ENCODE measurements at places on chromosomes 2 and 18. TPM values are rescaled to one million over a fixed set of nuclear protein-coding genes. Genes with fewer than 3 reads are reported as not detected.

RAD51AP2 gene
- not detected for total RNA-seq

TWIST2 gene
- 136 TPM for total RNA-seq

MAB21L4 gene
- total RNA-seq = not detected

GPR39 gene
- not detected for total RNA-seq

GBX2 gene
- not detected for total RNA-seq

- DNase-seq = no peak
Observed at GRCh38 chr18:58216071-58216481, 172.1 kb downstream of the NEDD4L start.

- no peak for DNase-seq
Observed at GRCh38 chr2:221153226-221153625, 418.9 kb downstream of the EPHA4 start.

DNA sequence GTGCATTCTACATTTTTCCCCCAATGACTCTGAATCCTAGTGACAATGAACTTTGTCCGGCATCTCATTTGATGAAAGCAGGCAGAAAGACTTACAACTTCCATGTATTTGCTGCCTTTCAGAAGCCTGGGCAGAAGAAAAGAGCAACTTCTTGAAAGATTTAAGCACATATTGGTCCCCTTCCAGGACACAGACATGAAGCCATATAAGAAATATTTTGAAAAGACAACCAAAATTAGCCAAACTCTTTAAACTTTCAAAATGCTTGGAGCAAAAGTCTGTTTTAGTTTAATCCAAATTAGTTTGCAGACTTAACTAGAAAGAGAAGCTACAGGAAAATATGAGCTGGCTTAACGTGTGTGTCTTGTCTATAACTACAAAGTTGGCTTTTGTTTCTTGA lies 492.5 kb downstream of the NR4A2 start:
- DNase-seq = no peak

DNA sequence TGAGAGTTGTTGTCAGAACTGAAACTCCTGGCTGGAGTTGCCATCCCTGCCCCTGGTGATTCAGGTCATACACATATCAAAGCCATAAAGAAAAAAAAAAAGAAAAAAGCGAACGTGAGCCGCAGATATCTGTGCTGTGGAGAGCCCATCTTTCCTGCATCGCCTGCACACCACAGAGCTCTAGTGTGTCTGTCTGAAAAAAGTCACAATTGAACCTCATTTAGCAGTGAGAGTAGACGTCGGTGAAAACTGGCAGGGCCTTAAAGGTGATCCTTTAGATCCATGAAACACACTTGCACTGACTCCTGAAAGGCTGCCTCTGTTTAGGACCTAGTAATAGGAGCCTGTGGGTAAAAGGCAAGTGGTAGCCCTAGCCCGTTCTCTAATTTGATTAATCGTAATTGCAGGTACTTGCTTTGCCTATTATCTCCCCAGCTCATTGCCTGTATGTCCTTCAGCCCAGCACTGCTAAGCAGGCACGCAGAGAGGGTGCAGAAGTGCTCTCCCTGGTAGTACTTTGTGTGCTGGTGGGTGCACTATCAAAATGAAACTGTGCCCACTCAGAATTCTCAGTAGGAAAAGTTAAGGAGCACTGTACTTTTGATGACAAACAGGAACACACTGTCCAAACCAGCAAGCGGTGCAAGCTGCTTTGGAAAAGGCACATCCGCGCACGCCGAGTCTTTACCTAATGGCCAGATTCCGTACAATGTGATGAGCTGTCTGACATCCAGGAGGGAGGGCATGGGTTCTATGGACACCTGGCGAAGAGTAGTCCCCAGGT lies 103.5 kb upstream of the ASB18 start:
- no peak for DNase-seq

- DNase-seq = no peak
Observed at GRCh38 chr2:44652701-44653100, 288.8 kb upstream of the SIX3 start.

DNA sequence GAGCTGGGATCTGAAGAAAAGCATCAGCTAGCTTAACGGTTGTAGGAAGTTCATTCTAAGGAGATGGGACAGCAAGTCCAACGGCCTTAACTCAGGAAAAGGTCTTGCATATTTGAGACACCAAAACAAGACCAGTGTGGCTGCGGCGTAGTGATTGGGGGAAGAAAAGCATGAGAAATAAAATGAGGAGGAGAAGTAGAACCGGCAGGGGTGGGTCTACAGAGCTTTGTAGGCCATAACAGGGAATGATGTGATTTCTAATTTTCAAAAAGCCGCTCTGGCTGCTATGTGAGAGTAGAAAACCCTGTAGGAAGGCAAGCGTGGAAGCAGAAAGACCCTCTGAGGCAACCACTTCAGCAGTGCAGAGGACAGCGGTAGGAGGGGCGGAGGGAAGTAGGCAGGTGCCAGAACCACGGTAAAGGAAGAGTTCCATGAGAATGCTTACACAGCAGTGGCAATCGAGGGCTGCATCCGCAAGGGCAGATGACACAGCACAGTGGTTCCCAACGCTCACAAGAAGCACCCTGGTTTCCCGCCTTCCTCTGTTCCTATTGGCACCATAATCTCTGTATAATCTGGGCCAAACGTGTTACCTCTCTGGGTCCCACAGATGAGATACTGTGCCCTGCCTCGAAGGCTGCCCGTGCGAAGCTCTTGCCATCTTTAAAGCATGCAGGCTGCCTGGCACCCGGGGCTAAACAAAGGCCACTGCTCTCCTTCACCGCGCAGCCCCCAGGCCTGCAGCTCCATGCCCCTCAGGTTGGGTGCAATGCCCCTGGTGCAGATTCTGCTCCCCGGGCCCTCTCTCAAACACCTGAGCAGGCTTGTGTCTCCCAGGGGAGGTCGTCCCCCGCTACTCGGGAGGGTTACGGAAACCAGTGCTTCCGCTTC lies 795 bp downstream of the ANKRD39 start:
- no peak for DNase-seq
